ENCODE measurements at places on chromosomes 7 and 10.

GRCh38 chr10:48699011-48699627 lies 14.4 kb downstream of the WDFY4 start:
- no peak for DNase-seq

DNA sequence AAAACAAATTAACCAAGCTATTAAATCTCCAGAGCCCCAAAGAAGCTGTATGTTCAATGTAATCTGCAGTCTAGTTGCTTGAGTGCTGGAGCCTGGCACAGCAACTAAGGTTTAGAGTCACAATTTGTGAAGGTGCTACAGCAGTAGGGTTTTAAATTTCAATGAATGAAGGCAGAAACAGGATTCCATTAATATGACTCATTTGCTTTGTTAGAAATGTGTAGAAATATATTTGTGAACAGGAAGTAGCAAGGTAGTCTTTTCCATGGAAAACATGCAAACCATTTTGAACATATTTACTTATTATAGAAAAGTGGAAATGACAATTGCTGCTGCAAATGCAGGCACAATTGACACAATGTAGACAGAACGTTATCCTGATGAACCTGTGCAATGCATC lies 149.0 kb upstream of the STEAP4 start:
- no peak for DNase-seq

DNA sequence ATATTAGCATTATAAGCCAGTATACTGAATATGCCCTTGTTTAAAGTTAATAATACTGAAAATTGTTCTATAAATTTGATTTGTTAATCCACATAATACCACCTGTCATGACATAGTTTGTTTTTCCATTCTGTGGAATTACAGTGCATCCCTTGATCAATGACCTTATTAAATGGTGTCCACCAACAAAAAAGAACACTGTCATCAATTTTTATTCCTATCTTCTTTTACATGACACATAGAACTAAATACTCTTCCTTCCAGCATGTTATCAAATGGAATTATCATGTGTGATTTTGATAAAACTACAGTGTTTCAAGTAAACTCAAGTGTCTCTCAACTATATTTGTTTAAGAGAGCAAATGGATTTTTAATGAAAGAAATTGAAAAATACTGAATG lies 221.8 kb upstream of the MBL2 start:
- no peak for DNase-seq

GRCh38 chr7:17289074-17289645 lies 9.3 kb upstream of the AHR start:
- no peak for DNase-seq

GRCh38 chr10:99382176-99382575 lies 48.2 kb downstream of the GOT1 start:
- no peak for DNase-seq

DNA sequence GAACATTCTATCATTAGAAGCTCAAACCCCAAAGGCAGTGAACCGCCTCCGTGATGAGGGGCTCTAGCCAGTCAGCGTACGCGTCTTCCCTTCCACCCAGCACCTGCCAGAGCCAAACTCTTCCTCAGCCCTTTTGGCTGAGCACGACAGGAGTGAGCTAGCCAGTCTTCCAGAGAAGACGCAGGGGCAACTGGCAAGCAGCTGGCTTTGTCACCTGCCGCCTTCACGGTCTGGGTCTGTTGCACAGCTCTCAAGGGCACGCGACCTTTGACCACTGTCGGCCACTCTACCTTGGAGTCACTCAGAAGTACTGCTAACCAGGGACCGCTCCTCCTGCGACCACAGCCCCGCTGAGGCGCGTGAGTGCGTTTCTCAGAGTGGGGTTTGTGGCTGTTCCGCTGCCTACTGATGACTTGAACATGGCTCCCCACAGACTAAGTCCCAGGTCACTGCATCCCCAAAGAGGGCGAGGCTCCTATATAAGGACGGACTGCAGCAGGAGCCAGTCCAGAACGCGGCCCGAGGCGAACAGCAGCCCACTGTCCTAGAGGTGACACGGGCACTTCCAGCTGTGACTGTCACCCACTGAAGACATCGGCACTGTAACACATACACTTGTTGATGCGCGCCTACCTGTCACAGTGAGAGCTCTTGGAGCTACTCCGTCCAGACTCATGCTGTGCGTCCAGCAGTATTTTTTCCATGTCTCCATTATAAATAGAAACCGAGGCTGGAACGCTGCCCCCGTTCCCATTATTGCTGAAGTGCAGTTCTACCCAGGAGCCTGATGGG lies 8.4 kb downstream of the BNIP3 start:
- DNase-seq, result no peak

DNA sequence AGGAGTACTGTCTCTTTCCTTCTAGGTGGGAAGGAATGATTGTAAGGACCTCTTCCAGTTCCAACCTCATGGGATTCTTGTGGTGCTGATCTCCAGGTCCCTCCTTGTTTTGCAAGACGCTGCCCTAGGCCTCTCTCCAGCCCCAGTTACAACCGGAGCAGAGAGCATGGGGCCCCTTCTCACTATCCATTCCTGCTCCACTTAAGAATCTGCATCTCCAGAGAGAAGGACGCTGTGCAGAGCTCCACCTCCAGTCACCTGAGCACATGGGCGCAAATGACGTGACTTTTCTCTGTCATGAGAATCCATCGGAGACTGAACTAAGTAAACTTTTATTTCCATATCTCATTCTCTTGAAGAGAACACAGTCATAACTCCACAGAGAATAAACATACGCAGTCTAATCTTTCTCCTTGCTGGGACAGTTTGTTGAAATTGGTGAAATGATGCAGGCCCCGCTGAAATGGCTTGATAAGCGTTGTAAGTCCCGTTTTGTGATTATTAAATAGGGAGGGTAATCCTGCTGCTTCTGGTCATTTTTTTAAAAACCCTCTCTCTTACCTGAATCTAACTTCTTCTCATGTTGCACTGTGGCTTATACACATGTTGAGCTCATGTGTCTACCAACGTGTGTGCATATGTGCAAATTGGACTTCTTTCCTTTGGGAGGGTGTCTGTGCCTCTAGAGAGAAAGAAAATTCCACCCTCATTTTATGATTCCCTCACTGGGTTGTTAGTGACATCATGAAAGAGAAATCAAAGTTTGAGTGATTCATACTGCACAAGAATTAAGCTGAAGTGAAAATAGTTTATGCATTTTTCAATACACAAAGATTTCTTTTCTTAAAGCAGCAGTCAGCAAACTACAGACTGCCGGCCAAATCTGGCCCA lies 133.2 kb upstream of the TBX20 start:
- no peak for DNase-seq

DNA sequence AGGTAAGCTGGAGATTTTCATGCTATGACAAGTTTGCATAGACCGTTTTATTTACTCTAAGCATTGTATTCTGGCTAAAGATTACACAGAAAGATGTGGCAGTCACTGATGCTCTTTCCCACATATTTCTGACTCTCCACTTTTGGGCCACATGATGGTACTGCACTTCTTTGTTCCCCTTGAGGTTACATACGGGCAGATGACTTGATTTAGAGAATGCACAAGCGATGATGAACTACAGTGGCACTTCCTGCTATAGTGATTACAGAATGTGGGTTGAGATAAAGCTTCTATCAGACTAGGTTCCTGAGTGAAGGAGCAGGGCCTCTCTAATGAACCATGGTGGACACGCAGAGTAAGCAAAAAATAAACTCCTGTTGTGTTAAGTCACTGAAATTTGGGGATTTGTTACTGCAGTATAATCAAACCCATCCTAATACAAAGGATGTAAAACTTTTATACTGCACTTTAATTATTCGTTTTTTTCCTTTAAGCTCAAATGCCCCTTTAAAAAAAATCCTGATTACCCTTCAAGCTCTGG lies 177.9 kb downstream of the TAX1BP1 start:
- DNase-seq, result no peak

DNA sequence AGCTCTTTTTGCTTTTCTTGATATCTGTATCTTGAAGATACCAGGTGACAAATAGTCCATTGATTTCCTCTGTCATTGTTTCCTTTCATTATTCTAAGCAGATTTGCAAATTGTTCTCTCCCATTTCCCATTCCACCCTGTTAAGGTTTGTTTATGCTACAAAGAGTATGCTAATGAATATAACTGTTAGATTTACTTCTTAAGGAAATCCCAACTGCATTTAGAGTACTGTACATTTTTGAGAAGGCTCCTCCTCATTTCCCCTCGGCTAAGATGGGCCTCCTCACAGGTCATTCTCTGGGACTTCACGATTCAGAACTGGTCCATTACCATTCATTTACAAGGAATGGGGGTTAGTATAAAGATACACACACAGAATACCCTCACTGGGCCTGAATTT lies 15.6 kb downstream of the AUTS2 start:
- no peak for DNase-seq

- DNase-seq, result no peak
Observed at GRCh38 chr10:70590655-70591416, 11.7 kb downstream of the PRF1 start.

GRCh38 chr7:152633504-152633903 lies 42.4 kb downstream of the XRCC2 start:
- no peak for DNase-seq

- no peak for DNase-seq
Observed at GRCh38 chr7:44678471-44679179, 70.0 kb upstream of the ZMIZ2 start.

- no peak for DNase-seq
Observed at GRCh38 chr10:110220398-110220797, 13.0 kb downstream of the MXI1 start.

DNA sequence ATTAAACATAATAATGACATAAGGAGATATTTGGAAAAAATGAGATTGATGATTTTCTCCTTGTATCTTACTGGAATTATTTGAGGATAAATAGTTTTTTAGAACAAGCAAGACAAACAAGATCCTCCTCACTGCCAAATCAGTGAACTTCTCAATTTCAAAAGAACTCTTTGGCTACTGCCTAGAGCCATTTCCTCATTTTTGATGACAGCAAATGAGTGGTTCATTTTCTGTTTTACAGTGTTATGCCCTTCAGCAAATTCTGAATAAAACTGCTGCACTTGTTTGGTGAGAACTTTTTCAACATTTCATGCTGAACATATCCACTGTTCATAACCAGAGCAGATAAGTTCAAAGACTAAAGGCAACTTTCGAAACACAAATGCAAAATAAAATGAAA lies 42.5 kb upstream of the AHR start:
- no peak for DNase-seq

DNA sequence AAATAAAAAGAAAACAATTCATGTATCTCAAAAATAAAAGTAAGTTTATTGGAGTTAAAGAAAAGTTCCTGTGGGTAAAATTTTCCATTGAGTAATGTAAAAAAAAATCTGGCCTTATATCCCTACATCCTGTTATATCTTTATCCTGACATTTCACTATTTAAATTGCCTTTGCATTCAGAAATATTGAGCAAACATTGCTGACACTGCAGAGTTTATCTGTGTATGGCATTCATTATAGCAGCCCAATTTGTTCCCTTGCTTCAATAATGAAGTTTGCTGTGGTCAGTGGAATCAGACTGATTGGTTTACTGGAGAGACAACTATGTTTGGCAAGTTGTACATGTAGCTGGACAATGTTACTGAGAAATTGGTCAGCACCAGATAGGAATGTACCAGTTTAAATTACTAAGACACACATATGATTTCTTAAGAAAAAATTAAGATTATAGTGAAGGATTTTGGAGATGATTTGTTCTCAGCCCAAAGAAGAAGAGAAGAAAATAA lies 271.7 kb downstream of the ANKRD7 start:
- DNase-seq, result no peak

- no peak for DNase-seq
Observed at GRCh38 chr10:103911021-103911459, 6.9 kb downstream of the STN1 start.

GRCh38 chr7:44491229-44491628 lies 771 bp upstream of the NUDCD3 start:
- no peak for DNase-seq

GRCh38 chr10:133390597-133391248 lies 3.2 kb upstream of the MTG1 start:
- no peak for DNase-seq

DNA sequence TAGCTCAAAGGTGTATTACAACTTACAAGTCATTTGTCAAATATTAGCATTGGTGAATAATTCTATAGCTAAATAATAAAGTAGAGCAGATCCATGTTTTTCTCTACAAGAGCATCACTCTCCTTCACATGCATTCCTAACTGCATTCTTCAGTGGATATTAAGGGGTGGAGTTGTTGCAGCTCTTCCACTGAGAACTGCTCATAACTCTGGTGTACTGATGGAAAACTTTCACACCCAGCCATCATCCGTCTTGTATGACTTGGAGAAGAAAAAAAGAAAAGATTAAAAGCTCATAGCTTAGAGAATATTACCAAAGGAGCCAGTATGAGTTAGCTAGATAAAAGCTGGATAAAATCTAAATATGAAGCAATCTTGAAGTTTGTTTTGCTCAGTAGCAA lies 10.2 kb upstream of the FAM13C start:
- DNase-seq, result no peak

DNA sequence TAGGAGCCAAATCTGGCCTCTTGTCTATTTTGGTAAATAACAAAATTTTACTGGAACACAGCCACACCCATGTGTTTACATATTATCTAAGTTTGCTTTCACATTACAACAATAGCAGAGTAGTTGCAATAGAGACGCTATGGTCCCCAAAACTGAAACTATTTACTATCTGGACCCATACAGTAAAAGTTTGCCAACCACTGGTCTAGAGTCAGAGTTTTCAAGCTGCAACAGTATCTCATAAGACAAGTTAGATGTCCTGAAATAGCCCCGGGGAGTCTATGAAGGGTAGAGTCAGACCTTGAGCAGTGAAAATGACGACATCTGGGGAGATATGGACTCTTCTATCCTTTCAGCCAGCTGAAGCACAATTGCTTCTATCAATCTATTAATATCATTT lies 74.2 kb downstream of the CTNNA3 start:
- DNase-seq, result no peak

GRCh38 chr10:125049216-125049881 lies 107.4 kb downstream of the ZRANB1 start:
- no peak for DNase-seq

DNA sequence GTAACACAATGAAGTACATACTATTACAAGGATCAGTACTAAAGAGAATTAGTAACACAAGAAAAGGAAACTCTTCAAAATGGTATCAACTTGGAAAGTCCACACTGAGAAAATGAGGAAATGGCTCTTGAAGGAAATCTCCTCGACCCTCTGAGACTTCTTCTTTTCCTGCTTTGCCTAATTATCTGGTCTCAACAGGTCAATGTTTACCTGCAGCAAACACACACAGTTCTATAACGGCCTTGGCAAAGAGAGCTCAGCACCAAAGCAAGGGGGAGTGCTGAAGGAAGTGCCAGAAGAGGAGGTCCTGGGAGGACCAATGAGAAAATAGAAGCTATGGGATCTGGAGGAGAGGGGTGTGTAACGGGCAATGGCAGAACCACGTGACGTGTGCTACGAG lies 21.9 kb downstream of the CHCHD3 start:
- DNase-seq, result no peak

DNA sequence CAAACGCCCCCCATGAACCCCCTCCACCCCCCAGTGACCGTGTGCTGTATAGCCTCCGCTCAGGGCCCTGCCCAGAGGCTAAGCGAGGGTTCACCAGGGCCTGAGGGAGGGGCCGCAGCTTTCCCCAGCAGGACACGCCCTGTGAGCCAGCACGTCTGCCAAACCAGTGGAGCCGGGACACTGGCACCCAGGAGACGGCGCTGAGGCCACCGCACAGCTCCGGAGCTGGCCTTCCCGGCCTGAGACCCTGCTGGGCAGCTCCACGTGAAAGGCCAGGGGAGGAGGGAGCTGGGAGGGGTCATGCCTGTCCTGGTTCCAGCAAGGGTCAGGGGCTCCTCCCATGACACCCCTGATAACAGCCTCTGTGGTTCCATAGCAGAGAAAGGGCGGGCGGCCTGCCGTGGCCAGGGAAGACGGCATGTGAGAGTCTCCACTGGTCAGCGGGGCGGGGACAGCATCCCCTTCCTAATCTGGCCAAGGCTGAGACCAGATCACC lies 278.3 kb downstream of the ELFN1 start:
- DNase-seq, result no peak
